Activated CD8-positive, alpha-beta memory T cell treated with anti-CD3 and anti-CD28 coated beads, Interleukin-2, amount 50 U/mL, for 4 hours (primary cell): ENCODE measurements at places on chromosomes 3 and 15.

GRCh38 chr15:70196372-70197316 is 98.9 kb upstream of the TLE3 start:
- DNase-seq: no peak

DNA sequence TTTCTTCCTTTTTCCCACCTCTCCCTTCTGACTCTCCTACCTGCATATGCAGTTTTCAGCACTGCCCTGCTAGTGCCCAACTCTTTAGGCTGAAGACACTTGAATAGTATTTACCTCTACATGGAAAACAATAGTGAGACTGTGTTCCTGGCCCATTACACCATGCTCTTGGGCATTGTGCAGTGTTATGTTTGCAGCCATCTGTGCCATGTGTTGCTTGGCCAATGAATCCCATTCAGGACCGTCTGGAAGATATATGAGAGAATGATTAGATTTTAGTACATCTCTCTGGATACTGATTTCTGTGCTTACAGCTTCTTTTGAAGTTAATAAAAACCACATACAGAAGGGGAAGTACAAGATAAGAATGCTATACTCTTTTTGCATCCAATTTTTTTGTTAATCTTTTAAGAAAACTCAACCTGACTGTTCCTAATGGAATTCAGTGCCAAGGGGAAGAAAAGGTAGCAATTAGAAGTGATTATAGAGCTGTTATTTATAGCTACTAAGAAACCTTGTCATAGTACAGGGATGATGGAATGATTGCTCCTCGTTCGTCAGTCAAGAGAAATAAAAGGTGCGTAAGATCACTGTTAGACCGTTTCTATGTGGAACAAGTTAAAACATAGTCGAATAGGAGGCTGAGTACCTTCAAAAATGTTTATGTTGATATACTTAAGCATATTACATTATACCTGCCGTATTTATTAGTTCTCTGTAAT is 58.9 kb downstream of the TMEM41A start:
- DNase-seq: no peak

- no peak for DNase-seq
Measured at GRCh38 chr15:34618073-34618472, 34.6 kb upstream of the GOLGA8B start.

GRCh38 chr15:98953000-98953787 is 54.4 kb downstream of the PGPEP1L start:
- DNase-seq: no peak

DNA sequence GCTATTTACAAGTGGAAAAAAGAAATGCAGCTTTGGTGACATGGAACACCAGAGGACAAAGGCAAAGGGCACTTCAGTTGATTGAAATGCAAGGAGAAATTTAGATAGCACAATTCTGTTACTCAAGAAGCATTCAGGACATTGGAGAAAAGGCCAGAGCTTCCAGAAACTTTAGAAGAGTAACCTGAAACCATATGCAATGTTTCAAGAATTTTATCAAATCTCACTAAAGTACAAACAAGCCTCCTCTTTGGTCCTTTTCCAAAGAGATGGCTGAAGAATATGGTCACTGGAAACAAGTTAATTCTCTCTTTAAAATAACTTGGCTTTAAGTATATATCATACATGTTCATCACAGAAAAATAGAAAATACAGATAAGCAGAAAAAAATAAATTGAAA is 14.6 kb upstream of the LMOD3 start:
- DNase-seq: no peak

- no peak for DNase-seq
Measured at GRCh38 chr3:13712682-13713180, 163.8 kb downstream of the FBLN2 start.

- no peak for DNase-seq
Measured at GRCh38 chr15:39789736-39790135, 7.1 kb upstream of the FSIP1 start.

DNA sequence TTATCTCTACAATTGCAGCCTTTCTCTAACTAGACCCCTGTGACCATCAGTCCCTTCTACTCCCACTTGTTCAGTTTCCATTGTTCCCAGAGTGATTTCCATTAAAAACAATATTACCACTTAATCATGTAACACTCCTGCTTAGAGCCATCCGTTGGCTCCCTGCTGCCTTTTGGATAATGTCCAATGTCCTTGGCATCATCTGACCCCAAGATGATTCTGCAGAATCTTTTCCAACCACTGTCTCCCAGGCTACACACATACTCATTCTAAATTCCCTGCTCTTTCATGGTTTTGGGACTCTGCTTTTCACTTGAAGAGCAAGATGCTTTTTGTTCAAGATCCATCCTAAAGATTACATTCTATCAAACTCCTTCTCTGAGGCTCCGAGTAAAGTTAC is 7.1 kb downstream of the KCNH8 start:
- no peak for DNase-seq

GRCh38 chr15:60301024-60301423 is 96.8 kb downstream of the ANXA2 start:
- DNase-seq: no peak

- no peak for DNase-seq
Measured at GRCh38 chr3:114168150-114168549, 10.7 kb downstream of the DRD3 start.

DNA sequence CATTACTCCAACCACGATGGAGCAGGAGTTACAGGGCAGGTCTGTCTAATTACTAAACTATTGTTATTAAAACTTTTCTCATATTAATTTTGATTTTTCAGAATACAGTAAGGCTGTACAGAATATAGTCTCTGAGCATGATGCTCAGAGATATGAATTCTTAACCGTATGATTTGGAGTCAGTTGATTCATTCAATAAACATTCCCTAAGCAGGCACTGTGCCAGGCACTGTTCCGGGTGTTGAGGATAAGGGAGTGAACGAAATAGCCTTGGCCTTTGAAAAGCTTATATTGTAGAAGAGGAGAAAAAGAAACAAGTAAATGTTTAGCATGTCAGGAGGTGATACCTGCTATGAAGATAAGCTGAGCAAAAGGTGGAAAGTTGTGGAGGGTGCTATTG is 187.3 kb downstream of the KCNAB1 start:
- DNase-seq: no peak

DNA sequence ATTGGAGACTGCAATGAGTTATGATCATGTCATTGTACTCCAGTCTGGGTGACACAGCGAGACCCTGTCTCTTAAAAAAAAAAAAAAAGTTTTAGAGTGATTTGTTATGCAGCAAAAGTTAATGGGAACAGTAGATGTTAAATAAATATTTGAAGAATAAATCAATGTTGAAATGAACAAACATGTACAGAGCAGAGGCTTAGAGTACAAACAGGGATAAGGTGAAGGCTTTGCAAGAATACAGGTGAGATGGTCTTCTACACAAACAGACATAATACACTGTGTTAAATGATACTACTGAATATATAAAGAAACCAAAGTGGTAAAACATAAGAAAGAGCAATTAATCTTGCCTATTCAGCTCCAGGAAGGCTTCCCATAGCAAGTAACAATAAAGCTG is 265.4 kb downstream of the CNTN3 start:
- no peak for DNase-seq

DNA sequence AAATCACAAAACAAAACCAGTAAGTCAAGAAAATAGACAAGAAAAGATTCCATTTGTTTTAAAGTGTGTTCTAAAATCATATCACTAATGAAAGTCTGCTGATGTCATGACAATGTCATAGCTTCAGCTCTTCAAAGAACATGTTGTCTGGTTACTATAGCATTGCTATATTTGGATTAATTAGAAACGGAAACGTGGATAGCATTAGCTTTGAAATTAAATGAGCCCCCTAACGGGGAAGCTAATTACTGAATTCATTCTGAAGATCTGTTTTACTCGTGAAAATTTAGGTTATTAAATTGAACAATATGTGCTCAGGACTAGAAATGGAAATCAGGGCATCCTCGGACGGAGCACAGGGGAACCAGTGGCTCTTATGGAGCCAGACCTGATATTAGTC is 316.7 kb upstream of the AGTR1 start:
- no peak for DNase-seq

DNA sequence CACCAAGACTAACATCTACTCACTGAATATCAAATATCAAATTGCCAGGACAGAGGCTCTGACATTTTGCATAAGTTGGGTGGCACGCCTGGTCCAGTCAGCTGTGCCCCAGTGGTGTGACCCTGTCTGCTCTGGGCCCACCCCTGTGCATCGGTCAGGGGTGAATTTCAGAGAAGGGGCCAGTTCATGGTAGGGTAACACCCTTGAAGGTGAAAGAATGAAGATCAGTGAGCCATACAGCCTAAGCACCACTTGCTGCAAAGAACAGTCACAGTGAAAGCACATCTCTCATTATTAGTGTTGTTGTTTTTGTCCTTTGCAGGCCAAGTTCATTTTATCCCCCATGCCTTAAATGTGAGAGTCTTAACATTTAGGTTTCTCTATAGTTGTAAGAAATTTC is 86.8 kb downstream of the MYRIP start:
- no peak for DNase-seq
